Epithelial cell of esophagus (primary cell): ENCODE measurements at places on chromosomes 3 and 15.

GRCh38 chr15:31556494-31557150 is 230.0 kb downstream of the KLF13 start:
- DNase-seq: no peak

DNA sequence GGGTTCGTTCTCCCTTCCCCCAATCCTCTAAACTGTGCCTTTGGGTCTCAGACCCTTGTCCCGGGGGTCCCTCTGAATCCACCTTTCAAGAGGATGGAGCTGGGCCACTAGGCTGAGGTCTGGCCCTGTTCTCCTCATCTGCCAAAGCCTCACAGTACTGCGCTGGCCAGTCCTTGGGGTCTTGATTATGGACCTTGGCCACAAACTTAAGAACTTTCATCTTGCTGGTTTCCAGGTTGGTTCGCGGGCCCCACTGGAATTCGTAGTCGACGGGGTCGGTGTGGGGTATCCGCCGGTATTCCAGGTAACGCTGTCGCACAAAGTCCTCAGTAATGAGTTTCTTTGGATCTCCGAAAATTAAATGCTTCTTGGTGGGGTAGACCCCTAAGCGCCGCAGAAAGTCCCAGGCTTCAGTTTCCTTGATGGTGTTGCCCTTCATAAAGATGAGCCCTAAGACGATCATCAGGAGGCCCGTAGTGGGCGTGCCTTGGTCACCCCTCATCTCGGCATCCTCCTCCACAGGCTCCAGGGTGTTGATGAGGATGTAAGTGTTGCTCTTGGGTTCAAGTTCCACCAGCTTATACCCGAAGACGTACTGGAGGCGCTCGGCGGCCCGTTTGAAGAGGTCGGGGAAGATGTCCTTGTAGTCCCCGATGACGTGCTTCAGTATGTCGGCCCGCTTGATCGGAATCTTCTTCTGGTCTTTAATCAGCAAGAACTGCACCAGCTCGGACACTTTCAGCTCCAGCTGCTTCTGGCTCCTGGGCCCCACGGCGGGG is 727 bp downstream of the NSMCE3 start:
- peak; percentile 32 for DNase-seq

GRCh38 chr15:34358367-34358766 is 8.6 kb downstream of the LPCAT4 start:
- DNase-seq: peak; percentile 46

GRCh38 chr3:60322298-60322856 is 928.9 kb downstream of the FHIT start:
- no peak for DNase-seq

GRCh38 chr15:41258750-41259471 is 27.8 kb downstream of the CHP1 start:
- DNase-seq: peak; percentile 72

DNA sequence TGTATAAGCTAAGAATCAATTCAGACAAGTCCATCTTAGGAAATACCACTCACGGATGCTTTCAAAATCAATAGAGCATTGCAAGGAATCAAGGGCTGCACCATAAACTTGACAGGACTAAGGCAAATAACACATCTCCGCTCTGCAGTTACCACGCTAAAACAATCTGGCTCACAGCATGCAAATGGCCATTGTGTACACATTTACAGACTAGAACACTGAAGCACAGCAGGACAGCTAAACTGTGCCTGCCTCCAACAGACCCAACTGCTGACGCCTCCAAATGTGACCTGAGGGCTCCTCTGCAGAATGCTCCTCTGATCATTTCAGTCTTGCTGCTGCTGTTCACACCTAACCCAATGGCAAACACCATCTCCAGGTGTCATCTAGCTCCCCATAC is 104.3 kb downstream of the MEX3B start:
- DNase-seq: no peak

DNA sequence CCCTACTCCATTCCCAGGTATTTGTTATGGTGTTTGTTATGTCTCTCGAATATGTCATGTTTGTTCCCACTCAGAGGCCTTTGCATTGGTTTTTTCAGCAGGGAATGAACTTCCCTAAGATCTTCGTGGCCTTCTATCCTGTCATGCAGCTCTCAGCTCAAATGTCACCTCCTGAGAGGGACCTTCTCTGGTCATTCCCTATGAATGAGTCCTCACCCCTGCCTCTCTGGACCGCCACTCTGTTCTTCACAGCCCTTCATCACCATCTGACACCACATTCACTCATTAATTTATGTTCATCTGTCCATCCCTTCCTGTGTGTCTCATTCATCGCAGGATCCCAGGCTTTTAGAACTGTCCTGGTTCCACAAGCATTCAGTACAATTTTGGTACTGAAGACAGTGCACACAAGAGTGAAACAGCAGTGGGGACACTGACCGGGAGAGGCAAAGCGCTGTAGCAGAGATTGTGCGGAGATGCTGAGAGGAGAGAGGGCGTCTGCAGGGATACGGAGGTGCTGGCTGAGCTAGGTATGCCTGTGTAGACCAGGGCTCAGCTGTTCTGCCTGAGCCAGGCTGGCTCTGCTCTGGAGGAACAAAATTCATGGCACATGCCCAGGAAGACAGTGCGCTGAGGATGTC is 132.3 kb downstream of the CHCHD6 start:
- no peak for DNase-seq
